ENCODE measurements at places on chromosomes 7 and 10.

- no peak for DNase-seq
Observed at GRCh38 chr7:138924501-138925225, 56.5 kb downstream of the KIAA1549 start.

GRCh38 chr10:123229927-123230630, 75.9 kb downstream of the BUB3 start:
- no peak for DNase-seq

DNA sequence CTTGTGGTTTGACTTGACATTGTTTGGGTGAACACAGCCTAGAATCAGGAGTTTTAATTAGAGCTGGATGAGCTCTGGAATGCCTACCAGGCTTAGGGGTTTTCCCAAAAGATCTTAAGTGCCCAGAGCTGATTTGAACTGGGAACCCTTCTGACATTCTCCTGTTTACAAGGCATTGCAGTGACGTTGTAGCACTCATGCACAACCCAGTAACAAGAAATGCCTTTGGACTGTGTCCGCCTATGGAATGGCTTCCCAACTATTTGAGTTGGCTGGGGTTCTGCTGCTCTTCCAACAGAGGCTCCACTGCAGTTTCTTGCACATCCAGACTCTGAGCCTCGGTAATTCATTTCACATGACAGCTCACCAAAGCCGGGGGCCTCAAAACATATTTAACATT, 76.7 kb upstream of the MKX start:
- DNase-seq = no peak

GRCh38 chr10:3281941-3282673, 109.5 kb upstream of the PITRM1 start:
- no peak for DNase-seq

DNA sequence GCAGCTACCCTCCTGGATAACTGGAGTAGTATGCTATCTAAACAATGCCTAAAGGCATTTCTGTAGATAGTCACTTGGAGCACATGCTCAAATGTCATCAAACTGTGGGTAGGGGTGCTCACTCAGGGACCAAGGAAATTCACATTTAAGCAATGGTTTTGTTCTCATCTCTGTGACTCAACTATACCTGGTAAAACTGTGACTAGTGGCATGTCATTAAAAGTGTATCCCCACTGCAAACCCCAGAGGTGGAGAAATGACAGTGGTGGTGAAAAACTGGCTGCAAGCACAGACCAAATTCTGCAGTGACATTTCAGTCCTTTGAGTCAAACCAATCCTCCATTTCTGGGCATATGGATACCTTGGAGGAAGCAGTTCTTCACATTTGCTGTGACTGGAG, 134.2 kb upstream of the EFCAB10 start:
- no peak for DNase-seq

DNA sequence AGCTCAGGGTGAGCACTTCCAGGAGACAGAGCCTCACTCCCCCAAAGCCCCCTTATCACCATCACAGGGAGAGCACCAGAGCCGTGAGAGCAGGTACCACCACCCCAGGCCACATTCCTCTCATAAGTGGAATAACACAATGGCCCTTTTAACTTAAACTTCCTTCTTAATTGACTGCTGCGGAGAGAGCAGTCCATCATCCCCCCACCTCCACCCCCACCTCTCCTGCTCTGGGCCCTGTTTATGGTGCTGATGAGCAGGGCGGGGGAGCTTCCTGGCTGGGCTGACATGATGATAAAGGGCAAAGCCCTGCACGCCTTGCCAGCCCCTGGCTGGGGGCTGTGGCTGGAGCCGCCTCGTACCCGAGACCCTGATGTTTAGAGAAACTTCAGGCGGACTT, 81.4 kb upstream of the PODXL start:
- peak; percentile 62 for DNase-seq

All from H9 (cell line).